ENCODE measurements at places on chromosomes 3 and 15. TPM values are rescaled to one million over a fixed set of nuclear protein-coding genes. Genes with fewer than 3 reads are reported as not detected.

- no peak for DNase-seq
- peaks cover 60% of the 10 kb centered on the region for H3K36me3 ChIP-seq
- H3K4me1 ChIP-seq = no peaks in the 10 kb centered on the region
- H3K27ac ChIP-seq = no peak overlapping the region
These were observed 27.6 kb downstream of the OPA1 start for GRCh38 chr3:193620650-193621049.

The HIGD2B gene
- total RNA-seq = 0.24 TPM

The RNU5B-1 gene
- total RNA-seq = 26.6 TPM

The SAMMSON gene
- total RNA-seq = not detected

The FAM174B gene
- 66.3 TPM for total RNA-seq

- H3K4me1 ChIP-seq = peaks cover 64% of the 10 kb centered on the region
- H3K27ac ChIP-seq = peak overlapping the region; percentile 89
- H3K36me3 ChIP-seq = no peaks in the 10 kb centered on the region
- DNase-seq = no peak
- H3K4me3 ChIP-seq = no peak overlapping the region
These were observed 43.6 kb downstream of the DMXL2 start for GRCh38 chr15:51579012-51579411.

The CORO2B gene
- 3.0 TPM for total RNA-seq

GRCh38 chr3:42179110-42179725, 86.8 kb downstream of the CCK start:
- H3K4me3 ChIP-seq = no peak overlapping the region
- no peaks in the 10 kb centered on the region for H3K27me3 ChIP-seq
- H3K4me1 ChIP-seq = peaks cover 16% of the 10 kb centered on the region
- H3K27ac ChIP-seq = peak overlapping the region; percentile 37
